ENCODE measurements at places on chromosomes 7 and 10.

- peak; percentile 72 for DNase-seq
These were observed 6.9 kb downstream of the IFIT1B start for GRCh38 chr10:89384474-89385340.

GRCh38 chr10:66144016-66144415, 781.8 kb upstream of the LRRTM3 start:
- no peak for DNase-seq

- no peak for DNase-seq
These were observed 85.1 kb downstream of the SUGCT start for GRCh38 chr7:40219917-40220316.

DNA sequence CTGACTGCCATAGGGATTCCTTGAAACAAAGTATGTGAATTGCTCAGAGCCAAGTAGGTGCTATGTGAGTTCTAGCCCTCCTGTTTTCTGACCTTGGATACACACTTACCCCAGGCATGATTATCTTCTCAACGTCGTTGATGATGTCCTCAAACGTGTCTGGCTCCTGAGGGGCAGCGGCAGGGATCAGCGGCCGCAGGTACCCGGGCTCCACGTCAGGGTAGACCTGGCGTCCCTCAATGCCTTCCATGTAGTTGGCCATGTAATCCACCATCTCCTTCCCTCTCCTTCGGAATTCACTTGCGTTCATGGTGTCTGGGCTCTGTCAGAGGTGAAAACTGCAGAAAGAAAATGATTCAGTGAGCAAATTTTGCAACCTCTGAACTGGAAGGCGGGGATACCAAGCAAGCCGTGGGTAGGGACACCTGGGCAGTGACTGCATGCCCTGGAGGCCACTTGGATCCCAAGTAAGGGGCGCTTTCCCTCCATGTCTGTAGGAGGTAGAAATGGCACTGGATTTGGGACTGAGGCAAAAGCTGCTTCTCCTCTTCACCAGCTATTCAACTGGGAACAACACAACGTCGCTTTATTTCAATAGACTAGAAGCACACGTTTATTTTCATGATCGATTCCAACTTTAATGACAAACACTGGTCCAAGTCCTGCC, 21.3 kb downstream of the DDC start:
- no peak for DNase-seq

- peak; percentile 75 for DNase-seq
These were observed 17.5 kb downstream of the ACTA2 start for GRCh38 chr10:88934900-88935672.

- DNase-seq: peak; percentile 26
These were observed 14.8 kb downstream of the USP54 start for GRCh38 chr10:73576178-73576889.

- no peak for DNase-seq
These were observed 214.2 kb upstream of the KAT6B start for GRCh38 chr10:74612195-74612594.

DNA sequence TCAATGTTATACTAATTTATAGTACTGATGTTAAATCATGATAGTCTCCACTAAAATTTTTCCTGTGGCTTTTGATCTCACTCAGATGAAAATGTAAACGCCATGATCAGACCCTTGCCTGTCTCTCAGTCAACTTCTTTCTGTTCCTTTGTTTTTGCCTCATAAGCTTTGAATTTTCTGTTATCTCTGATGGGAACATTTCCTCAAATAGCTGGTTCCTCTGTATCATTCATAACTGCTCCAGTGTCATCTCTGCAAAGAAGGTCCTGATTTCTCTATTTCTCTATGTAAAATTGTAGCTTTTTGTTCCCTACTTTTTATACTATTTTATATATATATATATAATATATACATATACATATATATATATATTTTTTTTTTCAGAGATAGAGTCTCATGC, 67.5 kb downstream of the GPR141 start:
- DNase-seq: peak; percentile 17

DNA sequence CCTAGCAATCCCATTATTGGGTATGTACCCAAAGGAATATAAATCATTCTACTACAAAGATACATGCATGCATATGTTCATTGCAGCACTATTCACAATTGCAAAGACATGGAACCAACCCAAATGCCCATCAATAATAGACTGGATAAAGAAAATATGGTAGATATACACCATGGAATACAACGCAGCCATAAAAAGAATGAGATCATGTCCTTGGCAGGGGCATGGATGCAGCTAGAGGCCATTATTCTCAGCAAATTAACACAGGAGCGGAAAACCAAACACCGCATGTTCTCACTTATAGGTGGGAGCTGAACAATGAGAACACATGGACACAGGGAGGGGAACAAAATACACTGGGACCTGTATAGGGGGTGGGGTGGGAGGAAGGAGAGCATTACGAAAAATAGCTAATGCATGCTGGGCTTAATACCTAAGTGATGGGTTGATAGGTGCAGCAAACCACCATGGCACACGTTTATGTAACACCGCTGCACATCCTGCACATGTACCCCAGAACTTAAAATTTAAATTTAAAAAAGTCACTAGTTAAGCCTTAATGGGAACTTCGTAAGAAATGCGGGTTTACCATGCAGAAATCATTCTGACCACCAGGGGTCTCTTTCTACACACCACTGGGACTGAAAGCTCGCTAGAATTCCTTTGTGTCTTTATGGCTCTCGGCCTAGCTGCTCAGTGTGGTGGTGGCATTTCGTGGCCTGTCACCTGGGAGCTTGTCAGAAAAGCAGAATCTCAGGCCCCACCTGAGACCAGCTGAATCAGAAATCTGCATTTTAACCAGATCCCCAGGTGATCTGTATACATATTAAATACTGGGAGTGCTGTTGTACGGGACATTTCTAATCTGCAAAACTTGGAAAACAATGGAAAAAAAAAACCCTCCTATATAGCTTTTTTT, 9.5 kb downstream of the ANKRD1 start:
- DNase-seq: peak; percentile 53

DNA sequence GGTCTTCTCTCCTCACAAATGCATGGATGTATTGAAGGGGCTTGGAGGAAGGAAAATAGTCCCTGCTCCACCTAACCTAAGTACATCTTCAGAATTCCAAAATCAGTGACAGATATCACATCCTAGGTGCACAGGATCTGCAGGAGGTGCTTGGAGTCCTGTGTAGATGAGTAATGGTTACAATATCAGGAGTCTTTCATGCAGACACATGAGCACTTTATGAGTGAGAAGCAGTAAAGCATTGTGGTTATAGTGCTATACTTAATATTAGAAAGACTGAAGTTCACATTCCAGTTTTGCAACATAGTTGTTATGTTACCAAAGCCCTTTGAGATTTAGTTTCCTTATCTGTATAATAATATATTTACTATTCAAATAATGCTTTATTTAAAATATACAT, 516.7 kb downstream of the NEBL start:
- no peak for DNase-seq

GRCh38 chr10:77417806-77418640, 219.6 kb downstream of the KCNMA1 start:
- no peak for DNase-seq

DNA sequence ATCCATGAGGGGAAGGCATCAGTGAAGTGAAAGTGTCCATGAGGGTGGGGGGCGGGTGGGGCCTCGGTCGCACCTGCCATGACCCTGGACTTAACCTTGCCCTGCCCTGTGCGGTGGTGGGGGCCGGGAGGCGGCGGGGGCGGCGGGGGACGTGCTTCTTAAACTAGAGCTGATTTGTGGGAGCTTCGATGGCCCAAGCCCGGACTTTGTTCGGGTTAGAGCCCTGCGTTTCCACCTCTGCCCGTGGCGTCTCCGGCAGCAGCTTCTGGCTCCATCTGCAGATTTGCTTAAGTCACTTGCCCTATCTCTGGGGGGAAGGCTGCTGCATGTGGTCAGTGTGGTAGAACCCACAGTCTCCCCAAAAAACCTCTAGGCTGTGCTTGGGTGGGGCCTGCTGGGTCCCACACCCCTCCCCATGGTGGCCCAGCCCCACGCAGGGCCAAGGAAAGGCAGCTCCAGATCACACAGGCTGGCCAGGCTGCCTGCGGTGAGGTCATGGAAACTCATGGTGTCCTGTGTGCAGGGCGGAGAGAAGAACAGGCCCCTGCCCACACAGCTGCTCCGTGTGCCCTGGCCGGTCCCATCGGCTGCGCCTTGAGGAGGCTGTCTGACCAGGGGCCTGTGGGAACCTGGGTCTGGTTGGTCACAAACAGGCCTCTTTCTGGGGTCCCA, 93.2 kb downstream of the INPP5A start:
- DNase-seq: no peak

DNA sequence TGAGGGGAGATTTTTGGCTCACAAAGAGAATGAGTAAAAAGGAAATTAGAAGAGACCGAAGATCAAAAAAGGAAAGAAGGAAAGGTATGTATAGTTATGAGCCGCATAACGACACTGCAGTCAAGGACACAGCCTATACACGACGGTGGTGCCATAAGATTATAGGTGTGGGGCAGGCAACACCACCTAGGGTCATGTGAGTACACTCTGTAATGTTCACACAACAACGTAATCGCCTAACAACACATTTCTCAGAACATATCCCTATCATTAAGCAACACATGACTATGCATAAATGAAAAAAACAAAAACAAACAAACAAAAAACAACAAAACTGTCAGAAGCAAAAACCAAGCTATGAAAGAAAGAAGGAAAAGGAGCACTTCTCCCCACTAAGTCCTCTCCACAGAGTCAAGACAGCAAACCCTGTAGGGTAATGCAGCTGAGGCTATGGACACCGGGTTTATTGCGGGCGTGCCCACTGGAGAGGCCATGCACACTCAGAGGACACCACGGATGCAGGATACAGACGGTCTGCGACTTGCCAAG, 45.1 kb downstream of the PIP4K2A start:
- DNase-seq: no peak

- no peak for DNase-seq
These were observed 4.1 kb upstream of the KMT2E start for GRCh38 chr7:105009667-105010503.

GRCh38 chr10:103186128-103186527, 6.9 kb downstream of the NT5C2 start:
- DNase-seq: no peak

GRCh38 chr7:106773228-106773627, 91.9 kb upstream of the PIK3CG start:
- no peak for DNase-seq

DNA sequence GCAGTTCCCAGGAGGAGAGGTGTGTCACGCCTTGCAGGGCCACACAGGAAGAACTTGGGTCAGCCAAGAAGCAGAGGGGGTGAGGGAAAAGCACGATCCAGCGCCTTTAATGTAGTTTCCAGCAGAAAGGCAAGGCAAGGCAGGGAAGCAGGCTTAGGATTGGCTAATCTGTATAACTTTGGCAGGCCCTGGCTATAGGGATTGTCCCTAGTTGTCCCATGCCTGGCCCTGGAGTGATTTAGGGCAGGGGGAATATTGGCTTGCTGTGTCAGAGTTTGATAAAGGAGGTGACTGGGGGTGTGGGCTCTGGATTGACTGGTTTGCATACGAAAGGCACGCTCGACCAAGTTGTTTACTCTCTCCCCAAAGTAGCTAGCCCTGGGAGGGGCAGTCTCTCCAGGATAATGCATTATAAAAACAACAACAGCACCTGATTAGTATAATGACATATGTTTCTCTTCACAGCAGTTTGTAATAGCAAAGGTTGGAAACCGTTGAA, 44.5 kb downstream of the RBM28 start:
- no peak for DNase-seq

- no peak for DNase-seq
These were observed 168.6 kb downstream of the REEP3 start for GRCh38 chr10:63689768-63690167.

GRCh38 chr7:14023838-14024237, 34.4 kb upstream of the ETV1 start:
- no peak for DNase-seq

GRCh38 chr10:63666836-63667383, 145.7 kb downstream of the REEP3 start:
- DNase-seq: peak; percentile 84

DNA sequence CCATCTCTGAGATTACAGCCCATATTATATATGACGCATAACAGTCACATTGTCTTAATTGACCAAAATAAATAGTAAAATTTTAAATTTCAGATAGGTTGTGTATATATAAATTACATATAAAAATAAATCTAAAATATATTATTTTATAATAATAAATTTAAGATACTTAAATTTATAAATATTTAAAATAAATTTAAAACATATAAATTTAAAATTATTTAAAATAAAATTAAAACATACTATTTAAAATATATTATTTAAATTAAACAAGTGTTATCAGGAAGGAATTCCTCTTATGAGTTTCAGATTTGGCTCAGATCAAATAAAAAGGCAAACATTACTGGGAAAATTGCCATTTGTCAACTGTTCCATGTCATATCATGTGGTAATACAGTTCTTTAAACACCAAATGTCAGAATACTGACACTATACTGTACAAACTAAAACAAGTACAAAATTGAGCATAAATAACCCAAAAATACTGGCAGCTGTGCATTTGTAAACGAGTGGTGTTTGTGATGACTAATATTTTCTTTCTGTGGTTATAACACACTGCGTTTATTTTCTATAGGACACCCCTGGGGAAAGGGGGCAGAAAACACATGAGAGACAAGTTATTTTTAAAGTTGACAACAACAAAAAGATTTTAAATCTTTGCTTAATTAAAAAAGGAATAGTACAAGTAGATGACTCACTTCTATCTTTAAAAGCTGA, 71.3 kb upstream of the DGKB start:
- DNase-seq: no peak

DNA sequence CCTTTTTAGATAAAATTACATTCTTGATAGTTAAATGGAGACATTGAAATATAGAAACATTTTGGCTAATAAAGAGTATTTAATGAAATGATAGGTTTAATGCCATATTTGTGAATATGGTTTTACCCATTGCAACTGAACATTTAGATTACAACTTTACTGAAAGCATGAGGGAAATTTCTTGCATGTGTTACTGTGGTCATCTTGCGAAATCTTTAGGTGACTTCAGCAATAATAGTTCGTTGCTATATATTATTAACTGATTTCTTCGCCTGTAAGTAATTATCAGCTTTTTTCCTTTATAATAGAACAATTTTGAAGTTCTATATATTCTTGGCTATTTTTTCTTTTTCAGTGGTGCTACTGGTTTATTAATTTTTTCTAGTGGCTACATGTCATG, 83.2 kb downstream of the MLLT10 start:
- peak; percentile 31 for DNase-seq

DNA sequence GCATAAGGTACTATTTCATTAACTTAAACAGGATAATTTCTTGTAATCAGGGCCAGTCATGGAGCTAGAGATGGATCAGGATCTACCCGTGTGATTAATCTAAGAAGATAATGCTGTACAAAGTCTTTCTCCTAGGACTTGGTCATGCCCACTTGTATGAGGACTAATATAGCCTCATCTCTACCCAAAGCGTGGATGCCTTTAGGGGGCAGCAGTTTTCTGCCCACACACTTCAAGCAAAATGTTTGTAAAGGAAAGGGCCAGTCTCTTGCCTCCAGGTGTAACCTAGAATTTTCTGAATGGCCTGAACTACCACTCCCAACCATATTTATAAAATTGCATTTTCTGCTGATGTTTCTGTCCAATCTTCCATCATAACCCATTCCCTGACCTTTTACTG, 764.0 kb upstream of the IGFBP3 start:
- no peak for DNase-seq
